ENCODE measurements at places on chromosomes 11 and 22.

- DNase-seq, result peak; percentile 32
Measured at GRCh38 chr11:85673393-85673792, 8.5 kb upstream of the CREBZF start.

DNA sequence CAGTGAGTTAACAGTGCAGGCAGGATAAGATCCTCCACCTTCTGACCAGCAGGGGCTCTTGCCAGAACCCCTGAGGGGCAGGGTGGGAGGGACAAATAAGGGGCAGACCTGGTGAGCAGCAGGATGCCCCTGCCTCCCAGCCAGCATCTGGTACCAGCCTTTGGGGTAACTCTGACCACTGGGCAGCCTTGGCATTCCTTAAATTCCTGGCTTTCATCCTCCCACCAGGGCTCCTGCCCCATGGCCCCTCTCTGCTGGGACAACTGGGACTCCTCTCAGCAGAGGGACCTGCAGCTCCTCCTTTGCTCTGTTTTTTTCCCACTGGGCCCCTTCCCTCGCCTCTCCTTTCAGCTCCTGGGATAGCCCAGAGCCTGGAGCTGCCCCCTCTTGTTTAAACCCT is 98.0 kb upstream of the CD82 start:
- no peak for DNase-seq

DNA sequence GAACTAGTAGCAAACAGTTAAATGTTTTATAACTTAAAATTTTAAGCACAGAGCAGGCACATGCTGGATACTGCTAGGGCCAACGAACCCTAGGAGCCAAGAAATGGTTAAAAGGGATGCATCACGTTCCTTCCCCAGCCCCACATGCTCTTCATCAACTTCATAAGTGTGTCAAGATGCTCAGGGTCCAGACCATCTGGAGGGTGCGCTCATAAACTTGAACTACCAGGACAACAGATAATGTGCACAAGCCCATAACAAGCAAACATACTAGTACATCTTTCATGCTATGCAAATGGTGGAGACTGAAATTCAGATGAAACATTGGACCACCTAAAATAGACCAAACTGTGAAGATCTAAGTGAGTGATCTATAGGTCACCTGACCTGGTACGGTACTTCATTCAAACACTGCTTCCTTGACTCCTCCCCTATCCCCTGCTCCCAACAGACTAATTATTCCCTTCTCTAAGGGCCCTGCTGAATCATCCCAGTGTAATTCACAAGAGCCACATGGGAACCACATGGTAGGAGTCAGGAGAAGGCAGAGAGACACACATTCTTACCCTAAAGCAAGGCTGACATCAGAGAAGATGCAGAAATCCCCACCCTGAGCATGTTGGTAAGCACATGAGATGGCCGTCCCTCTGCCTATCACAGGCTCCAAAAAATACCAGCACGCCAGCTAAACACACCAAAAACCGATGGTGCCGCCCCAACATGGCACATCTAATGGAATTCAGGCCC is 83.9 kb downstream of the ETS1 start:
- DNase-seq, result peak; percentile 44

GRCh38 chr11:134365011-134365925 is 33.5 kb downstream of the GLB1L2 start:
- no peak for DNase-seq

DNA sequence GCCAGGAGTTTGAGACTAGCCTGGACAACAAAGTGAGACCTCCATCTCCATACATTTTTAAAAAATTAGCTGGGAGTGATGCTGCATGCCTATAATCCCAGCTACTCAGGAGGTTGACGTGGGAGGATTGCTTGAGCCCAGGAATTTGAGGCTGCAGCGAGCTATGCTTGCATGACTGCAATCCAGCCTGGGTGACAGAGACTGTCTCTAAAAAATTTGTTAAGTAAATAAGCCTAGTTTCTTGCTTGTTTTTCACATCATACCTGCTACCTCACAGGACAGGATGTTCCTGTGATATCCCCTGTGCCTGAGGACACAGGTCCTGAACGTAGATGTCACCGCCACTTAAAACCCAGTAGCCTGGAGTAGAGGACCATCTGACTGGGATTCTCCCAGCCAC is 348.6 kb downstream of the MN1 start:
- DNase-seq, result no peak

DNA sequence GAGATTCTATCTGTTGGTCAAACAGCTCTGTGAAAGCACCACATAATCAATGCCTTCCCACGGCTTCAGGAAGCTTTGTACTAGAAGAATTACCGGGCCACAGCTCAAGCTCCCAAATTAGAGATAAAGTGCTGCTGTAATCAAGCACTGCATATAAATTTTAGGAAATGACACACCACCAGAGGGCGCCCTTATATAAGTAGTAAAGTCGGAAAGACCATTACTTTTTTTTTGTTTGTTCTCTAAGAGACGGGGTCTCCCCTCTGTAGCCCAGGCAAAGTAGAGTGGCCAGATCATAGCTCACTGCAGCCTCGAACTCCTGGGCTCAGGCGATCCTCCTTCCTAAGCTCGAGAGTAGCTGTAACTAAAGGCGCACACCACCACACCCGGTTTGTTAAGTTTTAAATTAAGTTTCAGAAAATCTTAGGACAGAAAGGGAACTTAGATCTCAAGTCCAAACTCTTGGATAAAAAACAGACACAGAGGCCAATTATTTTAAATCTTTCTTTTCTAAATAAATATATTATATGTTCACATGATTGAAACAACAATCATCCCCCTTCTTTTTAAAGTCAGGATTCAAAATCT is 32.6 kb downstream of the PRCP start:
- peak; percentile 82 for DNase-seq

DNA sequence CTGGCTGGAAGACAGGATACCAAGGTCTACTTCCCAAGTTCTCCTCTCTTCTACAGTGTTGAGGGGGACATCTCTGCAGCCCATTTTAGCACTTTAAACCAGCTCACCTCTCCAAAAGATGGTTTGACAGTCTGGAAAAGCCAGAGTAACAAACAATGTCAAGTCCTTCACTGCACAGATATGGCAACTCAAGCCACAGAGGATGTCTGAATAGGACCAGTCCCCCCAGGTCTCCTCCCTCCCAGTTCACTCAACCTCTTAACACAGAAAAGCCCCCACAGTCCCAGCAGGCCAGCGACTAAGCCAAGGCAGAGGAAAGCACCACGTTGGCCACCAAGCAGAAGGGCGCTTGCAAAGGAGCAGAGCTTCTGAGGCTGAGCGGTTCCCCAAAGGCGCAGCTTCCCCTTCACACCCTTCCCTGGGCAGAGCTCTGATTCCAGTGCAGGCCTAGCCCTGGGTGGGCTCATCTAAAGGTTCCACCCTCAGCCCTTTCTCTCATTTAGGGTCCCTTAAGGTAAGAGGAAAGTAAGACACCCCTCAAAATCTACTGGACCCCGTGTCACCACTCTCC is 62.7 kb downstream of the PAK1 start:
- peak; percentile 25 for DNase-seq

DNA sequence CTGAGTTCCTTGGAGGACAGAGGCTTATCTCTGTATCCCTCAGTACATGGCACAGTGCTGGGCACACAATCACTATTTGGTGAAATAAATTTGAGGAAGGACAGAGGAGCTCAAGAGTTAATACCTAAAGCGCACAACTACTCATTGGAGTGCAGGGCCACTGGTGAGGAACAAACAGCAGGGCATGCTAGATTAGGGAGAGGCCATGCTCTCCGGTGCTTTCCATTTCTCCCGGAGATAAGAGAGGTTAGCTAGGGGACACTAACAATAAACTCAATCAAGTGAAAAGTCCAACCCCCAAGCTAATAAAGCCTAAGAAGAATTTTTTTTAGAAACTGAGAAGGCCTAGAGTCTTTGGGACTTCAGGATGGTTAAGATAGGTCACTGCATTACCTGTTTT is 29.1 kb downstream of the NFRKB start:
- DNase-seq, result no peak

- DNase-seq, result no peak
Measured at GRCh38 chr22:20765938-20766337, 8.0 kb upstream of the SERPIND1 start.

- DNase-seq, result no peak
Measured at GRCh38 chr11:91299980-91300379, 924.6 kb upstream of the FAT3 start.

- DNase-seq, result no peak
Measured at GRCh38 chr22:27639248-27640086, 162.1 kb downstream of the MN1 start.

- DNase-seq, result no peak
Measured at GRCh38 chr22:47474895-47475294, 712.4 kb downstream of the TBC1D22A start.

- no peak for DNase-seq
Measured at GRCh38 chr11:27921472-27921871, 186.5 kb downstream of the KIF18A start.

DNA sequence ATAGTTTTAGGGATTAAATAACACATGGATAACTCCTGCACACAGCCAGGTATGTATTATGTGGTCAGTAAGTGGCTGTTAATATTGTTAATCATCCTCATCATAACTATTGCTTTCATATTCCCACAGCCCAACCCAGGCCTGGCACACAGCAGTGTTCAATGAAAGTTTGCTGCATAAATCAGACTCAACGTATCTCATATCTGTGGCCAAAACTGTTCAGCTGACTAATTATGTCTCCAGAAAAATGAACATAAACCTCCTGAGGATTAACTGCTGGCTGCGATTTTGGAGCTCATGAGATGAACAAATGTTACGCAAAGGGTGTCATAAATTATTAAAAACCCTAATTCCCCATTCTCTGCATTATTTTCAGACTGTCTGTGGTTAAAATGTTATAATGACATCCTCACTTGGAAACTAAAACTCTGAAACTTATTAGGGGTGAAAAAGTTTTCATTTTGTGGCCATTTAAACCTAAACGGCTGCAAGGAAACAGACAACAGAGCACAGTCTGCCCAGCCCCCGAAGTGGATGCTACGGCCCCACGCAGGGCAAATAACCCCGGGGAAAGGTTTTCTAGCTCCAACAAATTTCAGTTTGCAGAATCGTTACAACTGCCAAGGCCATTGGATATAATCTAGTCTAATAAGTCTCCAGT is 17.3 kb downstream of the ABCC8 start:
- DNase-seq, result no peak

DNA sequence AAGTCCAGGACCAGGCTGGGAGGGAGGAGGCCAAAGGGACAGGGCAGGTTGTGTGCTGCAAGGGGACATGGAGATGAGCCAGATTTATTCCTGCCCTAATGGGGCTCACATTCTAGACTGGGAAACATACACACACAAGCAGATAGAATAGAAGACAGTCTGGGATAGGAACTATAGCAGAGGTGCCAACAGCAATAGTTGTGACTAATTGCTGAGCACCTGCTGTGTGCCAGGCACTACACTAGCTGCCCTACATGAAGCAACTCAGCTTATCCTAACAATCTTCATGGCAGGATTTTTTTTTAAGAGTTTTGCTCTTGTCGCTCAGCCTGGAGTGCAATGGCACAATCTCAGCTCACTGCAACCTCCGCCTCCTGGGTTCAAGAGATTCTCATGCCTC is 11.4 kb downstream of the MOGAT2 start:
- DNase-seq, result no peak

DNA sequence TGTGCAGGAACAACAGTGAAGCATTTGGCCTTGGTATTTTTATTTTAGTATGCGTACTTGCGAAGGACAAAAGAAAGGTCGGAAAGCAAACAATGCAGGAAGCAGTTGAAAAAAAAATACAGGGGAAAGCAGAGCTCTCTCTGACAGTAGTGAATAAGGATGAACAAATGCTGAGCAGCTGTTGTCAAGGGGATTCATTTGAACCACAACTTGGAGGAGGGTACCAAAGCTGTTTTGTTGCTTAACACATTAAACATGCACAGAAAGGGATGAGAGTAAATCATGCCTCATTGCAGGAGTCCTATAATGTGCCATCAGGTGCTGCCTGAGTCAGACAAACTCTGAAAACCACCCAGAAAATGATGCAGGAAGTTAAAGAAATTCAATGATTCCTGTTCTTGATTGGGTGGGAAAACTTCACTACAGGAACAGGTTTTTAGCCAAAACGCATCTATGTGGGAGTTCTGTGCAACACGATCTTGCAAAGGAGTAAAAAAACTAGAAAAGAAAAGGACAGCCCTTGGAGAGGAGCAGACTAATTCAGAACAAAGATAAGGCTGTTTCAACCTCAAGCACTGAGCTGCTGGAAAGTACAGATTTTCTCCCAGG is 2113.5 kb downstream of the LRRC4C start:
- no peak for DNase-seq

GRCh38 chr11:34407121-34407813 is 31.5 kb upstream of the CAT start:
- DNase-seq, result no peak

DNA sequence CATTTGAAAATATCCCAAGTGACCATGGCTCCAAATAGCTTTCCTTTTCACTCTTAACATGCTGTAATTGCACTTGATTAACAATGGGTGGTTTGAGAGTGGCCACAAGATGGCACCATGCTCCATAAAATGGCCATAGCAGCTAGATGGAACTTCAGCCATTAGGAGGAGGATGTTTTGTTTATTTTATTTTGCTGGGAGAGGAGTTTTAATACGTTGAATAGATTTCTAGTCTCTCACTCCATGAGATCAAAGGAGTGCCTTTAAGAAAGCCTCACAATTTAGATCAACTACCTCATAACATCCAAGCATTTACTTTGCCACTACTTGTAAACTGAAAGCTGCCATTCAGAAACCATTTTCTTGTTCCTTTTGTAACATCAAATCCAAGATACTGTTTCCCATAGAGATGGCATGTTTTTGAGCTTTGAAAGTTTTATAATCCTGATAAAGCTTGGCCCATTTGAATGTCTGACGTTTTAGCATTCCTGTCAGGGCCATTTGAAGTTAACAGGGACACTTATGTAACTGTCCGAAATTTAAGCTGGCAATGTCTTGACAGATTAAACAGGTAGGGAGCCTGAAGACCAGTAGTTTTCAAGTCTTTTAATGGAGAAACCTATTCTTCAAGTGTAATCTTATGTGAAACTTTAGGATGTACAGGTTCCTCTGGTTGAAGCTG is 4.7 kb downstream of the FEN1 start:
- peak; percentile 58 for DNase-seq

GRCh38 chr11:119192111-119192510 is 6.8 kb downstream of the NHERF4 start:
- no peak for DNase-seq

GRCh38 chr11:73949246-73949645 is 1.6 kb upstream of the DNAJB13 start:
- DNase-seq, result no peak

- no peak for DNase-seq
Measured at GRCh38 chr22:25827415-25827814, 85.4 kb downstream of the MYO18B start.

GRCh38 chr22:31124290-31124689 is 1.5 kb downstream of the INPP5J start:
- no peak for DNase-seq

GRCh38 chr11:107741044-107741823 is 29.4 kb upstream of the SLN start:
- peak; percentile 9 for DNase-seq

GRCh38 chr11:96037405-96037949 is 113.6 kb upstream of the MTMR2 start:
- DNase-seq, result no peak
